Activated B cell treated with CpG ODN at 0.5 μM for 24 hours (primary cell): ENCODE measurements at places on chromosomes 12 and 14.

- no peak for DNase-seq
Measured at GRCh38 chr12:124520907-124521306, 46.5 kb downstream of the NCOR2 start.

DNA sequence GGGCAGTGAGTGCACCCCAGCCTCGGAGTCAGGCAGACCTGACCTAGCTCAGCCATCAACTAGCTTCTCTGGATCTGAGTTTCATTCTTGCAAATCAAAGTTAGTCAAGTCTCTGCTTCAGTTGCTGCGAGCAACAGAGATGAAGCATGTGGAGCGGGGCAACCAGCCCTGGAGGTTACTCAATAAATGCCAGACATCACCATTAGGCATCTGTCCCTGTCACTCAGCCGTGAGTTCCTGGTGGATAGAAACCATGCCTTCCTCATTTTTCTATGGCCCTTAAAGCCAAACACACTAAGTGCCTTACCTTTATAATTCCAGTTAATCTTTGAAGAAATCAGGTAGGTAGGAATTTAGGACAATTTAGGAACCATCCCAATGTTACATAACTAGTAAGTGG lies 19.3 kb downstream of the RFX4 start:
- no peak for DNase-seq

- DNase-seq, result no peak
Measured at GRCh38 chr14:24958271-24958670, 91.7 kb downstream of the STXBP6 start.

DNA sequence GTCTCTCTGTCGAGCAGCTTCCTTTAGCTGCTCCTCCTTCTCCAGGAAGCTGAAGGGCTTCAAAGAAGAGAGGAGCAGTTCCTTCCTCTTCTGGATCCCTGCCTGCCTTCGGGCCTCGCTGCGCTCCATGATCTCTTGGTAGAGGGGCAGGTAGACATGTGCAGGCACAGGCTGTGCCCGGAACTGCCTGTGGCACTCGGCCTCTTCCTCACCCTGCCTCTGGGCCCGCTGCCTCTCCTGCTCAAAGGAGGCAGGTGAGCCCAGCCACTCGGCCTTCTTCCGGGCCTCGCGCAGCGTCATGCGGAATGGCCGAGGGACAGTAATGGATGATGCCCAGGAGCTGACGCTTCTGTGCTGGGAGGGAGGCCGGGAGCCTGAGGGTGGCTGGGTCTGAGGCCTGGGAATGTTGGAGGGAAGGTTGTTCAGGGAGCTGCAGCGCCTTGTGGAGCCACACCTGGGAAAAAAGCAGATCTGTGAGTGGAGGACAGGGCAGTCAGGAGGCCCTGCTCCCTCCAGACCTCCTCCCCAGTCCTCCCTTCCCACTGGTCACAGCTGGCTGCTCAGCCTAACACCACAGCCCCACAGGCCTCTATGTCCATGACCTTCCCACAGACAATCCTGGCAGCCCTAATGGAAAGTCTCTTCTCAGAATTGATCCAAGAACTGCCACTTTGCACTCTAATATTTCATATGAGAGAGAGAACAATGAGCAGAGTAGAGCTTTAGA lies 5.3 kb downstream of the FAM161B start:
- DNase-seq, result no peak

GRCh38 chr14:61587081-61587713 lies 108.1 kb upstream of the HIF1A start:
- DNase-seq, result no peak

- no peak for DNase-seq
Measured at GRCh38 chr12:30814295-30814655, 59.5 kb upstream of the CAPRIN2 start.

DNA sequence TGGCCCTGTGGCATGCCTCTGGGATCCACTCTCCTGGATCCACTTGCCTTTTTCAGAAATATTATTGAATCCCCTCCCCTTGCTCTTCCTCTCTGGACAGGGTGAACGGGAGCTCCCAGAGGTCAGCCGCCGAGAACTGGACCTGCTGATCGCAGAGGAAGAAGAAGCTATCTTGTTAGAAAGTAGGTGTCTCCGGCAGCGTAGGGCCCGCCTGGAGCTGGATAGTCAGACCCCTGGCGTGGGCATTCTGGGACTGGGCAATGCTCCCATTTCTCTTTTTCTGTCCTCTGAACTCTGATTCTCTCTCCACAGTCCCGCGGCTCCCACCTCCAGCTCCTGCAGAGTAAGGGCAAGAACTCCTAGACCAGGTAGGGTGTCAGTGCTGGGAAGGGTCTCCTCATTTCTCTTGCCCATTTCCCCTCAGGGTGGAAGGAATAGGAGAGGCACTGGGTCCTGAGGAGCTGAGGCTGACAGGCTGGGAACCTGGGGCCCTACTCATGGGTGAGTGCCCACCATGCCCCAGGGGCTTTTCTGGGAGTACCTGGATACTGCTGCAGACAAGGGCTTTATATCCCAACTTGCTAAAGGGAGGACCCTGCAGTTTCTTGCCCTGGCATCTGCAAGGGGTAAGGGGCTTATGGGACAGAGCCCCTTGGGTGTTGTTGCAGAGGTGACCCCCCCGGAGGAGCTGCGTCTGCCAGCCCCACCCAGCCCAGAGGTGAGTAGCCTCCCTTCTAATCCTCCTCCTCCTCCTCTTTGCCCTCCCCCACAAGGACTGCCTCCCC lies 5.4 kb downstream of the REC8 start:
- no peak for DNase-seq

GRCh38 chr12:125330645-125331341 lies 265.6 kb downstream of the AACS start:
- peak; percentile 37 for DNase-seq

DNA sequence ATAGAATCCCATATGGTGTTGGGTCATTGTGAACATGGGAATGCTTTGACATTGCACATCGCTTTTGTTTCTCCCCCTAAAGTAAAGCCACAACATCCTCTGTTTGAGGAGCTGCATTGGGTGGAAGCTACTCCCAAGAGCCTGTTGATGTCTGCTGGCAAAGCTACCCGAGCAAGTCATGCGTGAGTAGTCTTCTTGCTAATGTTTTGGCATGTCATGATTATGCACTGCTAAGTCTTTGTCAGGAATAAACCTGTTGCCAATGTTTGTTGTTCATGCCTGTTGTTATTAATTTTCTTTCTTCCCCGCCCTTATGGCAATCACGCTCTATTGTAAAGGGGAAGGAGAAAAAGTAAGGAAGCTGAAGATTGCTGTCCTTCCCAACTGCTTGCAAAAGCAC lies 97.3 kb downstream of the EXOC5 start:
- no peak for DNase-seq

DNA sequence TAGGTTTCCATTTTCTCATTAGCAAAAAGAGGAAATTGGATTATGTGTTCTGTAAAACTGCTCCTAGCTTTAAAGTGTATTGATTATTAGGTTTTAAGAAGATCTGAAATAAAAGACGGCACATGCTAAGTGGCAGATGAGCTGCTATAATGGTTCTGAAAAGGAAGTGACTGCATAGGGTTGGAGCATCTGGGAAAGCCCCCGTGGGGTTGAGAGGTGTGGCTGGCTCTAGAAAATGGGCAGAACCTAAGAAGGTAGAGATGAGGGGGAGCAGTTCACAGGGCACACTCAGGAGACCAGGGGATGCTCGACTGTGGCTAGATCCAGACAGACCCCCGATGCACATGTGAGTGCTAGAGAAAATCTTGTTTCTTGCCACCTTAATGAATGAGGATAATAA lies 1.9 kb downstream of the IFNG-AS1 start:
- DNase-seq, result peak; percentile 32

DNA sequence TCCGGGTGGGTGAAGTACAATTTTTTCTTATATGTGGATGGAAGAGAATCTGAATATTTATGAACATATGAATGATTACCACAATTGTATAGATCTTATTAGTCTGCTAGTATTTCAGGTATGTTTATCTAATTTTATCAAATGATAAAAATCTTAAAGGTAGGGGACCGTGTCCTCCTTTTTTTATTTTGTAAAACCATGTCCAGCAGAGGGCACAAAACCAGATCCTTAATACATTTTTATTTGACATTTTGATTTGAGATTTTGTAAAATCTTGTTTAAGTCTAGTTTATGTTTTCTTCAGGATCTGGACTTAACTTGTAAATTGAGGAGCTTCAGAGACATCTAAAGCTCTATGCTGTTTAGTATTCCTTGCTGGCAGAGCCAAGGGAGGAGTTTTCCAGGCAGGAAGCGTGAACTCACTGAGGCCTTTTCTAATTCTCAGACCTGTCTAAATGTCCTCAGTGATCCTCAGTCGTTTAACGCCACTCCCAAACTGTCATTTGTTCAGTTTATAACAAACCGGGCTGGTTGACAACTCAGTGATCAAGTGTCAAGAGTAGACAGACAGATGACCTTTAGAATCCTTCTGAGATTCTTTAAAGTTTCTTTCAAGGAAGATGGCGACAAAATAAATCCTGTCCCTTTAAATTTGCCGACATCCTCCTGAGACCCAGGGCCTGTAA lies 263.9 kb downstream of the KTN1 start:
- no peak for DNase-seq

DNA sequence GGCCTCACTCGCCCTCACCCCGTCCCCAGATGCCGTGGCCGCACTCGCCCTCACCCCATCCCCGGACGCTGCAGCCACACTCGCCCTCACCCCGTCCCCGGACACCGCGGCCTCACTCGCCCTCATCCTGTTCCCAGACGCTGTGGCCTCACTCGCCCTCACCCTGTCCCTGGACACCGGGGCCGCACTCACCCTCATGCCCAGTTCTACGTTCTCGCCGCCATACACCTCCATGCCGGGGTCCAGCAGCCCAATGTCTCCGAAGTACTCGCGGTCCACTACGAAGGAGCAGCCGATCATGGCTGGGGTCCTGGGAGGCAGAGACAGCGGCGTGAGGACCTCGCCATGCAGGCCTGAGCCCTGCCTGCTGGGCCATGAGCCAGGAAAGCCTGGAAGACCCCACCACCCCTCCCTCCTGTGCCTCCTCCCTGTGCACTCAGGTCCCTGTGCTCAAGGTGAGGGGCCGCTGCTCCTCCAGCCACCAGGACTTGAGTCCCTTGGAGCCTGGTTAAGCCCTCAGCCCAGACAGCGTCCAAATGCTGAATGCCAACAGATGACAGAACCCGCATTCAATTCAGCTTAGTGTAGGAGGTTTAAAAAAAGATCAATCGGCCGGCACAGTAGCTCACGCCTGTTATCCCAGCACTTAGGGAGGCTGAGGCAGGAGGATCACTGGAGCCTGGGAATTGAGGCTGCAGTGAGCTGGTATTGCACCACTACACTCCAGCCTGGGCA lies 81.5 kb downstream of the GALNT9 start:
- DNase-seq, result no peak

DNA sequence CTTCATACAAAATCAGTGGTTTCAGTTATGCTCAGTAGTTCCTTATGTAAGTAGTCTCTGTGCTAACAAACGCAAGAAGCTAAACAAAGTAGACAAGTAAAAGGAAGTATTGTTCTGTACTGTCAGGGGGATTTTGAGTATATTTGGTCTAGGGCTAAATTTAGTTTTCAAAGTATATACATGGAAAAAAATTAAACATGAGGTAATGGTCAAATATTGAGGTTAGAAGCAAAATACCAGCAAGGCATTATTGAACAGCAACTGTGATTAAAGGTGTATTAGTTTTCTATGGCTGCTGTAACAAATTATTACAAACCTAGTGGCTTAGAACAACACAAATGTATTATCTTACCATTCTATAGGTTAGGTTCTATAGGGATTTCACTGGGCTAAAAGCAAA lies 18.8 kb downstream of the GNG2 start:
- DNase-seq, result no peak

- no peak for DNase-seq
Measured at GRCh38 chr14:52701223-52701622, 5.8 kb upstream of the PSMC6 start.

DNA sequence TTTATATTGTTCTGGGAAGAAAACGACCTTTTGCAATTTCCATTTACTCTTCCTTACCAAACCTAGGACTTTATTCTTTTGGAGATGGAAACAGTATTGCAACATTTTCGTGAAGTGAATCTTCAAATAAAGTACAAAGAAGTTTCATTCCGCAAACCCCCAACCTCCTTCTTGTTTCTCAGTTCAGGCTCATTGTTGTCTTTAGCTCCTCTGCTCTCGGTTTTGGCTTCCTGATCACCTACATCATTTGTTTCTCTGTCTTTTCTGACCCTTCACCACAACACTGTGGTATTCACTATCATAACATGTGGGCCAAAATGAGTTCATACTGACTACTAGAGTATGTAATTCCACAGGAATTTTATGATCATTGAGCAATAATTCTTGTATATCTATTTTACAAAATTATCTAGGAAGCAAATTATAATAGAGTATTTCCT lies 266.8 kb downstream of the ADAMTS20 start:
- no peak for DNase-seq

DNA sequence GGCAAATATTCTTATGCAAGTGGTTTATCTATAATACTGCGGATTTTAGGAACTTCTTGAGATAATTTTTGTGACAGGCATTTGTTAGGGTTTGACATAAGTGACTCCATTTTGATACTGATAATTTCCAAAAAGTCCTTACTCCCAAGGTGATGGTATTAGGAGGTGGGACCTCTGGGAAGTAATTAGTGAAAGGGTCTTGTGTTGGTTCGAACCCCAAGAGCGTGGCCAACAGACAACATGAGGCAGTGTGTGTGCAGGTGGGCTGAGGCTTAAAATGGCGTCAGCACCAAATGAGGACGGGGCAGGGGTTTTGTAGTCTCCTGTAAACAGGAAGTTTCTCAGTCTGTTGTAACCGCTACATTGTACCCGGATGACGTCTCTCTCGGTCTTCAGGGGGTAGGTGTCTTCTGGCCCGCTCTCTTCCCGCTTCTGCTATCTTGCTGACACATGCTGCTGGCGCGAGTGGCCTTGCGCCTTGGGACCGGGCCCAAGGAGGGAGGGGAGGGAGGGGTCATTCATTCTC lies 1.7 kb upstream of the C12orf43 start:
- no peak for DNase-seq

- no peak for DNase-seq
Measured at GRCh38 chr12:108696111-108696995, 35.0 kb downstream of the CORO1C start.

DNA sequence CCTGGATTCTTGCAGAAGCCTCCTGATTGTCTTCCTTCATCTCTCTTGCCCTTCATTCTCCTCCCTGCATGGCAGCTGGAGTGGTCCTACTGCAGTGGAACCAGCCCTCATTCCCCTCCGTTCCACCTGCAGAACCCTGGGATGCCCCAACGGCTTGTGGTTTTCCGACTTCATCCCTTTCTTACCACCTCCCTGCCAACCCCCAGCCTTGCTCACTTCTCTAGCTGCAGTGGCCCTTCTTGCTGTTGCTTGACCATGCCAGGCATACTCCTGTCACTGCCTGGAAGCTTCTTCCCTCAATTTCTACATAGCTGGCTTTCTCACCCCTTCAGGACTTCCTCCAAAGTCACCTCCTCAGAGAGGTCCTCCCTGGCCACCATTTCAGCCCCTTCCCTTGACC lies 123.3 kb downstream of the BEGAIN start:
- DNase-seq, result no peak
